Retinal pigment epithelial cell (primary cell): ENCODE measurements at places on chromosomes 5 and 9.

GRCh38 chr5:58929726-58930125 is 346.9 kb downstream of the RAB3C start:
- no peak for DNase-seq

DNA sequence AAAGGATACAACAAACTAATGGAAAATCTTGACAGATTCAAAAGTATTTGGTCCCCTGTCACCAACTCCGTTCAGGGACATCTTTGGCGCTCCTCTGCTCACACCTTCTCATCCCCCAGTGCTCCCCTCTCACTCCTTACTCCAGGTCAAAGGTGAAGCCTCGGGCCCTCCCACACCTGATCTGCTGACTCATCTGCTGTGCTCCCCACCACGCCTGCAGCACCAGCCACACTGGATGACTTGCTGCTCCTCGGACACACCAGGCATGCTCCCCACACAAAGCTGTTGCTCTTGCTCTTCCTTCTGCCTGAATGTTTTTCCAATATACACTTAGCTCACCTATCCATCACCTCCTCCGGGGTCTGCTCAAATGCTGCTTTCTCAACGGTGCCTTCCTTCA is 123.4 kb downstream of the ESM1 start:
- no peak for DNase-seq

GRCh38 chr9:104914466-104914865 is 13.5 kb downstream of the ABCA1 start:
- no peak for DNase-seq

- DNase-seq, result no peak
These were observed 178.8 kb downstream of the SPOCK1 start for GRCh38 chr5:137320056-137321045.

GRCh38 chr5:10264604-10265003 is 14.5 kb downstream of the CCT5 start:
- no peak for DNase-seq

- DNase-seq, result no peak
These were observed 4.8 kb upstream of the ARAP3 start for GRCh38 chr5:141686648-141687416.

DNA sequence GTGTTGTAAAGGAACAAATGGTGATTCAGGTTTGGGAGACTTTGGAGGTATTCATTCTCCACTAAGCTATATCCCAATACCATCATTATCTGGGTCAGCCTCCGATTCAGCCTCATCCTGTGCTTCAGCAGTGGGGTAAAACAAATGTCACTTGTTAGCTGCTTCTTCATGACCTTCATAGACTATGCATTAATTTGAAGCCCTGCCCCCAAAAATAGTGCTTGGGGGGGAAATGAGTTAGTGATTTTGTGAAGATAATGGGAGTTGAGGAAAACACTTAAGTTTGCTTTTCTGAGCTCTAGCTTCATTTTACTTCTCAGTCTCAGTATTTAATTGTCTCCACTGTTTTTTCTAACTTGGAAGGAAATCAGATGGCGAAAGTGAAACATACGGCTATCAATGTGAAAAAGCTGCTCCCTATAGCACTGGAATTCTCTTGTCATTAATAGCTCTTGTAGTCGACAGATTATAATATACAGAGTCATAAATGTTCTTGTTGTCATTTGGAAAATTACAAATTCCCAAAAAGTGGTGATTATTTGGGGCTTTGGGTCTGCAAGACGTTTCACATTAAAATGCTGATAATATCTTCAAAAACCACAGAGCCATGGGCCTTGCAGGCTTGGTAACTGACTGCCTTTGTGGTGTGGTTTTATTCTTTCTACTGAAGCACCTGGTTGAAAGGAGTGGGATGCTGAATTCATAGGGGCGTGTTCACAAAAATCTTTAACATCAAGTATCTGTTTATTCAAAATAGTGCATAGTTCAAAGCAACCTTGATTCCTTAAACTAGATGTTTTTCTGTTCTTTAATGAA is 40.0 kb downstream of the PIK3R1 start:
- DNase-seq, result no peak

DNA sequence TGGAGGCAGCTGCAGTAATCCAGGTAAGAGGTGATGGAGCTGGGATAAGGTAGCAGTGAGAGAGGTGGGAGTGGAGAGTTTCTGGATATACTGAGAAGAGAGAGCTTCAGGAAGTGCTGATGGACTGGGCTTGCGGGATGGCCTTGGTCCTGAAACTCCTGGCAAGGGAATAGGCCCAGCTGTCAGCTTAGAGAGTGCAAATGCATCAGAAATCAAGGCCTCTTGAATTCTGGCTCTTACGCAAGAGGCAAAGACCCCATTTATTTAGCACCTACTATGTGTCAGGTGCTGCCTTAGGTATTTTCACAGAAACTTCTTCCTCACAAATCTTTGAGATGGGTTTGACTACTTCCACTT is 227.2 kb upstream of the MAP3K1 start:
- no peak for DNase-seq

DNA sequence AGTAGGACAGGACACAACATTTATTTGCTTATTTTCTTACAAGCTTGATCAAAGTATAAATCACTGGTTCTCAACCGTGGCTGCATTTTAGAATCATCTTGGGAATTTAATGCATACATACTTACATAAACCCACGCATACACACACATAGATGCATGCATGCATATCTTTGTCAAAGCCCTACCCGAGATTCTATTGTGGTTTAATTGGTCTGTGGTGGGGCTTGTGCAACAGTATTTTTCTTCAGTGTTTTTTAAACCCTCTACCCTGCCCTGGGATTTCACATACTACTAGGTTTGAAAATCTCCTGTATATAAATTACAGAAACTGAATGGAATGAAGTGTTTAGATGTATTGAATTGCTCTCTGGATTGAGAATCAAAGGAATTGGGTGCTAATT is 1166.2 kb downstream of the MAT2B start:
- no peak for DNase-seq

DNA sequence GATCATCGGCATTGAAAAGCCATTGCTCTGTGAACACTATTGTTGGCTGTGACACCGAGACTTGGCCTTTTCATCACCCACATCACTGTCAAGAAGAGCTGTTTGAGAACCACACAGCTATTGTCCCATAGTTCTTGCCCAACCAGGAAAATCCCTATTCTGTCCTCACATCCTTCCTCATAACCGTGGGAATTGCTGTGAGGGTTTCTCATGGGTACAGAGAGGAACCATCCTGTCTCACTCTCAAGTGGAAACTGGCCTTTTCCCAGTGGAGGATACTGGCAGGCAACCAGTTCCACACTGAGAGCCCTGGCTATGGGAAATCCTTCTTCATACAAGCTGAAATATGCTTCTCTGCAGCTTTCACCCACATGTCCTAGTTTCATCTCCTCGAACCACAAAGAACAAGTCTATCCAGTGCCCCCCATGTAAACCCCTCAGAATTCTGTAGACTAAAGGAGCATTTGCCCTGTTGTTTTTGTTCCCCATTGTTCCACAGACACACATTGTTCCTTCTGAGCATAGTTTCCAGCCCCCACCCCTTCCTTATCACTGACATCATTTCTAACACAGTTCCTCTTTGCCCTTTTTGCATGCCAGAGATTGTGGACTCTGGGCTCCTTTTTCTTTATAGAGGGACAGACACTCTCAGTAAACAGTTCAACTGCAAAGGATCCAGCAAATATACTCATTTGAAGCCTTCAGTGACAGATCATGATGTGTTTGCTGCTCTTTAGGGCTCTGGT is 57.8 kb upstream of the C5orf46 start:
- DNase-seq, result no peak

- no peak for DNase-seq
These were observed 56.0 kb downstream of the TRIP13 start for GRCh38 chr5:948472-949274.

DNA sequence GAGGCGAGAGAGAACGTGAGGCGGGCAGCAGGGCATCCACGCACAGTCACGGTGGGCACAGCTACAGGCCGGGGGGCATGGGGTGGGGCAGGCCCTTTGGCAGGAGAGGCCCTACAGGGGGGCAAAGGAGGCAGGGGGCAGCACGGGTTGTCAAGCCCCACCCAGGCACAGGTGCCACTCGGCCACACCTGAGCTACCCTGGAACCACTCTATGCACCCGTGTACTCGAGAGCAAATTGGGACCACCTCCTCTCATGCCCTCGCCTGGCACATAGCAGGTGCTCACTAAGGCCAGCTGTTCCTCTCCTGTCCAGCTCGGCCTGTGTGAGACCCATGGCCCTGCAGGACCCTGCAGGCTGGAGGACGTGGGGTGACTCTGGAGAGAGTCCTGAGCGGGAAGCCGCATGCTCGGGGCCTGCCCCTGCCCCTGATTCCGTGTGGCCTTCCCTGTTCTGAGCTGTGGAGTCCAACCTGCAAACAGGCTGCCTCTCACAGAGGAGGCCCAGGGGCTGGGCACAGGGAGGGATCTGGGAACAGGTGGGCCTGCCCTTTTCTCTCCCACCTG is 31.4 kb upstream of the SARDH start:
- DNase-seq, result no peak

GRCh38 chr5:42944989-42945388 is 95.1 kb downstream of the ANXA2R start:
- DNase-seq, result peak; percentile 87

GRCh38 chr5:78527054-78527859 is 121.3 kb downstream of the LHFPL2 start:
- peak; percentile 98 for DNase-seq

GRCh38 chr5:110356677-110357076 is 369.8 kb downstream of the TMEM232 start:
- no peak for DNase-seq

- no peak for DNase-seq
These were observed 20.7 kb upstream of the ROPN1L start for GRCh38 chr5:10420932-10421331.

GRCh38 chr9:121288673-121289025 is 20.7 kb downstream of the GSN start:
- DNase-seq, result no peak

GRCh38 chr9:2741441-2742158 is 24.3 kb downstream of the KCNV2 start:
- DNase-seq, result no peak

DNA sequence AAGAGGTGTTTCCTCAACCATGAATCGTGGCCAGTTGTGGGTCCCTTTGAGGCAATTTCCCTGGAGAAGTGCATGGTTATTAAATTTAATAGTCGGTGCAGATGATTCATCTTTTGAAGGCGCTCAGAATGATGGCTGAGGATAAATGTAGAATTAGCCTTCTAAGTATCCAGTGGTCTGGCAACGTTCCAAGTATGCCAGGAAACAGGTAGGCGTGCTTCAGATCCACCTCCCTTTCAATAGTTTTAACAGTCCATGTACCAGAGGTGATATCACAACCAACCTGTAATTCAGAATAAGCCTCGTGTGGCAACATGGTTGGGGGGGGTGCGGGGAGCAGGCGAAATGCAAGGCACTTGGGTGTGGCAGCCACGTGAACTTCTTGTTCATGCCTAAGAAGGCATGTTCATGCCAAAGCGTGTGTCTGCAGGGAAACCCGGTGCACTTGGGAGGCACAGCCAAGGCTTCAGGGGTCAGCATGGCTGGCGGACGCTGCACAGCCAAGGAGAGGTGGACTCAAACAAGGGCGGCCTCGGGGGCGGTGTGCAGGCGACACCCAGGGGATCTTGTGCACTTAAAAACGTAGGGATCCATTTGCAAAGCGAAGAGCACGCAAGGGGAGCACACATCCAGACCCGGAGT is 5.2 kb upstream of the NKD2 start:
- DNase-seq, result peak; percentile 3

DNA sequence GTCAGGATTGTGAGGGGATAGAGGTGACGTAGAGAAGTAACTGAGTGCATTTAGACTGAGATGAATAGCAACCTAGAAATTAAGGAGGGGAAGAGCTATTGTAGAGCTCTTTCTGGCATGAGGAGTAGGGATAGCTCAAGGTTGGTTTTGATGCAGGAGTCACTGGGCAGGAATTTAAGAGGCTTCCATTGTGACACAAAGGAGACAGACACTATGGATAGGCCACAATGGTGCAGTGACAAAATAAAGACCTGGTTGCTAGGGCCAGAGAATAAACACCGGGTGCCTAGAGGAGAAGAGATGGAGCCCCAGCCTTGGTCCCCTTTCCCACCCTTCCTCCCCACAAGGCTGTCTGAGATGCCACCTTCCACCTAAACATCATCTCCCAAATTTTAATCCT is at the start of gene SPZ1:
Gene SPZ1, plus strand, starts transcription at position 301 of the 400 bp plus-strand sequence. CDS start 214 bp downstream, outside the sequence.
- DNase-seq, result no peak

- no peak for DNase-seq
These were observed 5.0 kb downstream of the SMAD5 start for GRCh38 chr5:136137497-136138220.

- DNase-seq, result peak; percentile 56
These were observed 34.4 kb downstream of the INSYN2B start for GRCh38 chr5:169945831-169946261.

GRCh38 chr5:125926172-125926571 is 497.0 kb upstream of the GRAMD2B start:
- no peak for DNase-seq

GRCh38 chr9:6590334-6590733 is 55.2 kb downstream of the GLDC start:
- DNase-seq, result no peak

GRCh38 chr5:149438711-149439132 is 59.6 kb upstream of the IL17B start:
- DNase-seq, result no peak

GRCh38 chr5:151498395-151499155 is 51.2 kb downstream of the SLC36A1 start:
- DNase-seq, result no peak

DNA sequence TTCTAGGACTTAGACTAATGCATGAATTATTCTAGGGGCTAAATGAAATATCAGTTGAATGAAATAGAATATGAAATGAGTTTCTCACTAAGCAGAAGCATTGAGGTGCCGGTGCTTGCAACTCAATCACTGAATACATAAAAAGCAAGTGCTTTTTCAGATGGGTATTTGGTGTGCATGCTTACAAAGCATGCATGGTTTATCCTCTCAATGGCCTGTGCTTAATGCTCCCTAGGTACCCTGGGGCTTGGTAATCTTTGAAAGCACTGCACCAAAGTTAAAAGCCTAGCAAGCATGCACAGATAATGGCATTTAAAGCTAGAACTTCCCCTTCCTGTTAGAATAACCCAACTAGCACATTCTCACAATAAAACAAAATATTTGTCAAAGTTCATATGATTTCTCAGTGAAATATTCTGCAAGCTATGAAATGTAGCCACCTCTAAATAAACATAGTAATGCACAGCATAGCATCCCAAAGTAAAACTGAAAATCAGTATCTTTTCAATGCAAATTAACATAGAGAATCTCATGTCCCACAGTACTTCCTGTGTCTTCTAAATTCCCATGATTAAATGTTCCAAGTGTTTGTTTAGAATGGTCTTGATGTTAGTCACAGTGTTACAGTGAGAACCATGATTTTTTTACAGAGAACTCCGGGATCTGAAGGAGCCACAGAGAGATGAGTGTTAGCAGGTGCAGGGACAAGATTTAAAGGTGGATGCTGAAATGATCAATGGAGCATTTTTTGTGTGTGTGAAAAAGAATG is 143.4 kb upstream of the CDH6 start:
- DNase-seq, result no peak

GRCh38 chr5:90548069-90548593 is 10.5 kb upstream of the ADGRV1 start:
- DNase-seq, result no peak

- peak; percentile 2 for DNase-seq
These were observed 32.2 kb downstream of the NSA2 start for GRCh38 chr5:74798977-74799911.

- no peak for DNase-seq
These were observed 244.8 kb downstream of the GLIS3 start for GRCh38 chr9:4055032-4055431.

- no peak for DNase-seq
These were observed 2115.0 kb downstream of the MAT2B start for GRCh38 chr5:165620394-165620793.
